Fibroblast of gingiva (primary cell): ENCODE measurements at places on chromosomes 7 and 10.

DNA sequence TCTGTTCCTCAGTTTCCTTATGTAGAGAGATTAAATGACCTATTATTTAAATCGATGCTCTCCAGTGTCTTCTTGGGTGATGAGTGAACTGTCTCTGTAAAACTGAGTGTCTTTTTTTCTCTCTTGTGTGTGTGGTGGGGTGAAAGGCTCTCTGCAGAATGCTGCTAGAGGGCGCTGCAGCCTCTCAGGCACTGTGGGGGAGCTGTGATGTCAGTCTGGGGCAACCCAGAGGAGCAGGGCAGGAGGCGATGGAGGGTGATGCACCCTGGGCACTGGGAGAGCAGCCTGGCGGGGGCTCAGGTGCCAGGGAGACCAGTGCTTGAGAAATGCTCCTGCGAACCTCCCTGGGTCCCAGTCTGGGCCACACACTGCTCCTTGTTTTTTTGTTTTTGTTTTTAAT lies 110.1 kb upstream of the POM121L12 start:
- no peak for DNase-seq

- peak; percentile 52 for DNase-seq
Measured at GRCh38 chr10:62437696-62438095, 63.5 kb downstream of the ZNF365 start.

- DNase-seq: no peak
Measured at GRCh38 chr7:30927040-30927439, 15.4 kb downstream of the AQP1 start.

DNA sequence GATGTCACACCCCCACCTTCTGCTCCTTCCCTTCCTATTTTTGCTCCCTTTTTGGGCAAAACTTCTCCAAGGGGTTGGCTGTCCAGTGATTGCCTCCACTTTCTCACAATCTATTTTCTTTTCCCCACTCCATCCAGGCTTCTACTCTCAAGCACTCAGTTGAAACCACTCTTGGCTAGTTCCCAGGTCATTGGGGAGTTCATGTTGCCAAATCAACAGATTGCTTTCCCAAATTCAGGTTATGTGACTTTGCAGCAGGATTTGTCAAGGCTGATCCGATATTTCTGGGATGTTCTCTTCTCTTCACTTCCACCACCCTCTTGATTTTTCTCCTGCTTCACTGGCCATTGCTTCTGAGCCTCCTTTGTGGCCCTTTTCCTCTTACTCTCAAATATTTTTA lies 258.7 kb upstream of the SLC26A5 start:
- peak; percentile 35 for DNase-seq

DNA sequence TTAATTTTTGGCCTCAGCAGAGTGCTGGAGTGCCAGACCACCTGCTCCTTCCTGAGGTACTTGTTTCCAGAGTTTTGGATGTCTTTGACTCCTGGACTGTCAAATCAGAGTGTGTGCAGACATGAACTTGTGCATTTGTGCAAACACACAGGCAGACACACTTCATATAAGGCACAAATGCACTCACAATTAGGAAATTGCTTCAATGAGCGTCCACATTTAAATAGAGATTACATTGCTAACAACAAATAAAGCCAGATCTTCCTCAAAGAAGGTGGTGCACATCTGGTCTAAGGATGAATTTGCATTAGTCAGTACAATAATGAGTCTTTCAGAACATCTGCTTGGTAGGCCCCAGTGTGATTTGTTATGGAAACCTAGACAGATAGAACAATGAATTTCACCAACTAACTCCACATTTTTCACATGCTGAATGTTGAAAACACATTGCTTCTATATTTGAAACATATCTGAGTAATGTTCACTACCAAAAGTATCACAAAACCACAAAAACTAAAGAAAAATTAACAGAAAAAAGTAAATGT lies 266.7 kb upstream of the INHBA start:
- DNase-seq: peak; percentile 55

DNA sequence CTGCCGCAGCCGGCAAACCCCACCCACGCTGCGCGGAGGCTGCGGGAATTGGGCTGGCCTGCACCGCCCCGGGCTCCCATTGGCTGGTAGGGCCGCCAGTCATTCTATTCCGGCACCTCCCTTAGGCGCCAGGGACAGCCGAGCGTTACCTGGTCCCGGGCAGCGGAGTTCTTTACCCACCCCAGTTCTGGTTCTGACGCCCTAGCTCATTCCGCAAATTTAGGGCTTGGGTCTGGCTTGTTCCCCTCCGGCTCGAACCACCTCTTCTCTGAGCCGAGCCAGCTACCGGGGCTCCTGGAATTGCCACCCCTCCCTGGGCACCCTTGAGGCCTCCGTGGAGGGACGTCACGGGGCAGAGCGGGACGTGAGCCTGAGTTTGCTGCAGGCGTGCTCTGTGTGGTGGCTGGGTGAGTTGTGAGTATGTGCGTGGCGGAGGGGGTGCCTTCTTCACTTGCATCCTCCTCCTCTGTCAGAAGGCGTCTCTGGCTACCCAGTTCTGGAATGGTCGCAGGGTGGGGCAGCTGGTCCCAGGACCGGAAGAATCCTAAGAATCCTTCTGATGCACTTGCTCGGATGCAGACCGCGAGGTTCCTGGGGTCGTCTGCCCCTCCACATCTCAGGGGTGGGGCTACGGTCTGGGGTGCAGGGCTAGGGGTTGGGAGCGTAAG lies at the start of the genes PDZD7 and SFXN3:
Gene PDZD7, minus strand, starts transcription at position 2 of the 668 bp plus-strand sequence. CDS start 910 bp downstream, outside the sequence.
Gene SFXN3, plus strand, starts transcription at position 107 of the 668 bp plus-strand sequence. CDS start 3,461 bp downstream, outside the sequence.
- peak; percentile 96 for DNase-seq

DNA sequence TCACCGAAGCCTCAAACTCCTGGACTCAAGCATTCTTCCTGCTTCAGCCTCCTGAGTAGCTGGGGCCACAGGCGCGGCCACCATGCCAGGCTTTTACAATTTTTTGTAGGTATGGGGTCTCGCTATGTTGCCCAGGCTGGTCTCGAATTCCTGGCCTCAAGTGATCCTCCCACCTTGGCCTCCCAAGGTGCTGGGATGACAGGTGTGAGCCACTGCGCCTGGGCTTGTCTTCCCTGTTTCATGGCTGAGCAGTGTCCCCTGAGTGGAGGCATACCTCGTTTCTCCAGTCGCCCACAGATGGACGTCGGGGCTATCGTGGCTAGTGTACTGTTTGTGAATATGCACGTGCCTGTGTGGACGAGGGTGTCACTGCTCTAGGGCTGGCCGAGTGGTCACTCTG lies 11.3 kb downstream of the INPP5A start:
- DNase-seq: no peak

DNA sequence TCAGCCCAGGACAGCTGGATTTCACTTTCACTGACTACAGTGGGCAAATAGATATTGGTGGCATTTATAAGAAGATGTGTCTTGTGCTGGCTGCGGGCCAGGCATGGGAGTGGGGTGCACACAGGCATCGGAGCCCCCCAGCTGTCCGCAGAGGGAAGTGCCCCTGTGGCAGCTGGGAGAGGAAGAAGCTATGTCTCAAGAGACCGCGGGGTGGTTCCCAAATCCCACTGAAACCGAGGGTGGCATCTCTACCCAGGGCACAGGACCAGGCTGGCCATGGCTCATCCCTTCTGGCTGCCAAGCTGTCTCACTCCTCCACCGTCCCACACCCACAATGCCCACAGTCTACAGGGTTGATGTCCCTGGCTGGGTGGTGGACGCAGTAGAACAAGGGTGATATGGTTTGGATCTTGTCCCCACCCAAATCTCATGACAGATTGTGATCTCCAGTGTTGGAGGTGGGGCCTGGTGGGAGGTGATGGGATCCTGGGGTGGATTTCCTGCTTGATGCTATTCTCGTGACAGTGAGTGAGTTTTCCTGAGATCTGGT lies 94.8 kb downstream of the TCERG1L start:
- DNase-seq: no peak

DNA sequence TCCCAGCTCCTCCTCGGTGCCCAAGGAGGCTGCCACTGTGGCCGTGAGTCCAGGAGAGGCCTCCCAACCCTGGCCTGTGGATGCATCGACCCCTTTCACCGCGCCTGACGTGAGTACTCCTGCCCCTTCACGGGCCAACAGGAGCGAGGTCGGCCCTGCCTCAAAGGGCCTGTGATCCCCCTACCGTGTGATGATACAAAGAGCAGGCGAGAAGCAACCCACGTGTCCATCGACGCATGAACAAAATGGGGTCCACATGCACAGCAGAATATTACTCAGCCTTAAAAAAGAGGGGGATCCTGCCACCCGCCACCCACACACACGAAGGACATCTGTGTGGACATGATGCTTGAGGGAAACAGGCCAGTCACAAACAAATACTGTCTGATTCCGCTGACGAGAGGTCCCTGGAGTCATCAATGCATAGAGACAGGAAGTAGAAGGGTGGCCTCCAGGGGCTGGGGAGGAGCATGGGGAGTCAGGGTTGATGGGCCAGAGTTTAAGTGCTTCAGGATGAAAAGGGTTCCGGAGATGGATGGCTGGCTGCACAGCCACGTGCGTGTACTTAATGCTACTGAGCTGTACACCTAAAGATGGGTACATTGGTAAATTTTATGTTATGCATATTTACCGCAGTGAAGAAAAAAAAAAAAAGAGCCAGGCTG lies 151.9 kb downstream of the PRKAG2 start:
- DNase-seq: no peak

DNA sequence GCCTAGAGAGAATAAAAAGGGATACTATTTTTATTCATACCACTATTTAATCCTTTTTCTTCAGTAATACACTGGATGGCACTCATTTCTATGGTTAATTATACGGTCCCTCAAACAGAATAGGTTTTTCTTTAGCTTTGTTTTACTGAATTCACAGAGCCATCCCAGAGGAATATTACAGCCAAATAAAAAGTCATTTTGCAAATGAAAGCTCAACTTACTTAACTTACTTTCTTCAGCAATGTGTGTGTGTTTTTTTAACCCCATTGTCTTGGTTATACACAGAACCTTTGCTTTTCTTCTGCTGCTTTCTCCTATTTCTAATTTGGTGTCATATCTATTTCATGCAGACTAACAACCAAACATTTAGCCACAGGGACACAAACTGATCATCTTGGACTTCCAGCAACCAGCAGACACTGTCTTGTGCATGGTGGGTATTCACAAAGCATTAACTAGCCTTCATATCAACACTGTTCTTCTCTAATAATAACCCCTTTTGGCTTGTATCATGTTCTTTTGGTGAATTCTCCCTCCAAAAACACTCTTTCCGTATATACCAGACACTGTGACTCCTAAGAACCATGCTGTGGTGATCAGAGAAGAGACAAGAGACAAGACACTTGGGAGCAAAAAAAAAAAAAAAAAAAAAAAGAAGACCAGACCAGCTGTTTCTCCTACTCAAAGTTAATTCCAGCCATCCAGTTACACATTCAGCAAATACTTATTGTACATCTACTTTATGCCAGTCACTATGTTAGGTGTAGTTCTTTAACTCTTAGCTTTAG lies 40.4 kb downstream of the PIP4K2A start:
- no peak for DNase-seq

DNA sequence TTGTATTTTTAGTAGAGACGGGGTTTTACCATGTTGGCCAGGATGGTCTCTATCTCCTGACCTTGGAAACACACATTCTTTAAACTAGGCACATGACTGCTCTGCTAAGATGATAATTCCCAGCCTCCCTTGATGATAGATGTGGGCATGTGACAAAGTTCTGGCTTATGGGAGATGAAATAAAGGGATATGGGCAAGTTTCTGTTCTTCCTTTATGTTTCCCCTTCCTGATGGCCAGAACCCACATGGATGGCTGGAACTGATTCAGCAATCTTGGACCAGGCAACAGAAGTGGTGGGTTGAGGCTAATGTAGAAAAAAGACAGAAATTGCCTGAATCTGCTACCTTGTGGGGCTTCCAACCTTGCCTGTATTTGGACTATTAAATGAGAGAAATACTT lies 60.7 kb upstream of the NRP1 start:
- no peak for DNase-seq
